ENCODE measurements at places on chromosomes 6 and 20.
A peak's percentile ranks its signal among the peaks of the same experiment; 100 is the strongest.

DNA sequence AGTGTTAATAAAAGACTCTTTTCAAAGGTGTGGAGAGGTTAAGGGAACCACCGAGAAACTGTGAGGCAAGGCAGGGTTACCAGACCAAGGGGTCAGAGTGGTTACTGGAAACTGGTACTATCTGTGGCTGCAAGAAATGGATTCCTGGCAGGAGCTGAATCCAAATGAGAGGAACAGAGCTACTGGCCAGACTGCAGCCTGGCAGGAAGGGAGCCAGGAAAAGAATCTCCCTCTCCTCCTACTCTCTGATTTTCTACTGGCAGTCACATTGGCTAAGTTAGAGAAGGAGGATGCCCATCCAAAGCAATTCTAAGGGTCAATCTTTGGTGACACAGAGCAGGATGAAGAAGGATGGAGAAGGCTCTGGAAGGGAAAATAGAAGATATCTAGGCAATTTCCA, 211.5 kb downstream of the GRM1 start:
- no peak overlapping the region for H3K4me3 ChIP-seq
- no peaks in the 10 kb centered on the region for H3K4me1 ChIP-seq
- H3K27ac ChIP-seq: no peak overlapping the region
- DNase-seq: no peak

DNA sequence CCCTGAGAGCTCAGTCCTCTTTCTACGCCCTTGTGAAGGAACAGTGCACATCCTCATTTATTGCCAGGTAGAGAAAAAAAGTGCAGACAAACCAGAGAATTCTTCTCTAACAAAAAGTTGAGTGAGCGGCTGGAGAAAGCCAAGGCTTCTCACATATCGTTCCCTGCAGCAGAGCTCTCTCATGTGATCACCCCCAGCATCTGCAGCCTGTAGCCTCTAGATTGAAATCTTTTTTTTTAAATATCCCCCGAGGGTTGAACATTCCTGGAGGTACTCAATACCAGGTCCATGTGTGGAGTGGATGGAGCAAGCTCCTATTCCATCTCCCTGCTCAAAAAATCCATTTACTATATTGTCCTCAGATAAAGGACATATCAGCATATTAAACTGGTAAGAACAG, 22.9 kb upstream of the ZNF133 start:
- no peaks in the 10 kb centered on the region for H3K27me3 ChIP-seq
- no peak for DNase-seq
- H3K4me1 ChIP-seq: no peaks in the 10 kb centered on the region
- H3K36me3 ChIP-seq: no peaks in the 10 kb centered on the region
- H3K4me3 ChIP-seq: no peak overlapping the region
- no peak overlapping the region for H3K27ac ChIP-seq

GRCh38 chr6:66103954-66104353, 396.9 kb upstream of the EYS start:
- H3K36me3 ChIP-seq: no peaks in the 10 kb centered on the region
- no peaks in the 10 kb centered on the region for H3K4me1 ChIP-seq
- no peaks in the 10 kb centered on the region for H3K27me3 ChIP-seq
- H3K27ac ChIP-seq: no peak overlapping the region

DNA sequence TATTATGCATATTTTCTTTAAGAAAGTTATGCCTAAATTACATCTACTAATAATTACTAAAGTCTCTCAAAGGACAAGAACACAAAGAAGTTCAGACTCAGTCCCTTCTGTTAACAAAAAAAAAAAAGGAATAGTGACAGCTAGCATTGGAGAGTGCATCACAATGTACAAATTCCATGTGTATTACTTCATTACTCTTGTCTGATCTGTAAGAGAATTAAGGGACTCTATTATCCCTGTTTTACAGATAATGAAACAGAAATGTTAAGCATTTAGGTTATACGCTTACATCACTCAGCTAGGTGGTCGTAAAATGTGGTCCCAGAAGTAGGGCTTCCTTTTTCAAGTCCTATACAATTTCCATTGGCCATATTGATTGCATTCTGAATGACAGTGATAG, 17.2 kb upstream of the VNN1 start:
- H3K4me1 ChIP-seq: no peaks in the 10 kb centered on the region
- DNase-seq: no peak
- no peaks in the 10 kb centered on the region for H3K27me3 ChIP-seq

DNA sequence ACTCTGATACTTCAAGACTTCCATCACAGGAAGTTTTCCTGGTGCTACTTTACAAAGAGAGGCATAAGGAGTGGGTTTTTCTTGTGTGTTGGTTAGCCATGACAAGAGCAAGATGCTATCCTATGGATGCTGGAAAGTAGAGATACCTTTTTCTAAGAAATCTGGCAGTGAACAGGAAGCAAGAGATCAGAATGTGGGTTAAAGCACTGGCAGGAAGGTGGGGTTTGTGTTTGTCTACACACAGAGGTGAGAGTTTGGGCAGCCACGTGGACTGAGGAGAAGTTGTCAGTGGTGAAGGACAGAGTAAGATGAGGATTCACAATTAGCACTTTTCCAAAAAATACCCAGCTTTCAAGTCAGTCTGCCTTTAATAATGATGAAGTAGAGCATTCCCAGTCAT, 17.9 kb downstream of the SLC2A12 start:
- no peak overlapping the region for H3K27ac ChIP-seq
- no peak for DNase-seq
- no peaks in the 10 kb centered on the region for H3K36me3 ChIP-seq
- no peaks in the 10 kb centered on the region for H3K4me1 ChIP-seq

GRCh38 chr20:53828682-53829254, 235.1 kb upstream of the ZNF217 start:
- H3K4me3 ChIP-seq: peak overlapping the region; percentile 35
- no peak for DNase-seq
- peaks cover 4% of the 10 kb centered on the region for H3K4me1 ChIP-seq
- H3K36me3 ChIP-seq: no peaks in the 10 kb centered on the region

DNA sequence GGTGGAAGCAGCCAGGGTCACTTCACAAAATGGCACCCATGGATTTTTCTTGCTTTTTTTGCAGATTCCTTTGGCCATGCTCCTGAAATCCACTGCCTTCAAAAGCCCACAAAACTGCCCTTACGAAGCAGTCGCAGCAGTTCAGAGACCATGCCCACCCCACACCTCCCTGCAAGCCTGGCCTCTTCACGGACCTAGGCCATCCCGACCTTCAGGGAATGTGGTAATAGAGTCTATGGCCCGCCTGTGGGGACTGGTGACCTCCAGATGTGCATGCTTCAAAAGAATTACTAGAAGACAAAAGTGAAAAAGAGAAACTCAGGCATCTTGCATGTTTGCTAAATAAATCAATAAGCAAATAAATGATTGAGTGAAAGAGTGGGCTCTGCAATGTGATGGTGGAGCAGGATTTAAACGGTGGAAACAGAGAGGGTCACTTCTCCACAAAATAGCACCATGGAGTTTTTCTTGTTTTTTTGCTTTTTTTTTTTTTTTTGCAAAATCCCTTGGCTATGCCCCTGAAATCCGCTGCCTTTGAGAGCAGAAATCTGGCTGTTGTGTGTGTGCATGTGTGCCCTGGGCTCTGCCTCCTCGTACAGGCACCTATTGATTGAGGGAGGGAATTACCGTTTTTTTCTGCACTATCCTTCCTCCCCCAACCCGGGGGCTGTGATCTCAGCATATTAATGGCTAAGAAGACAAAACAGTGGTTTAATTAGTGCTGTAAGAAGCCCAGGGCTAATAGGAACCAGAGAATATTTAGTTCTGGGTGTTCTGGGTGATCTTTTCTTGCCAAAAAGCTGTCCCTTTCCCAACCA, 107.4 kb downstream of the PXDC1 start:
- no peak for DNase-seq
- H3K4me3 ChIP-seq: no peak overlapping the region
- H3K36me3 ChIP-seq: no peaks in the 10 kb centered on the region
- no peaks in the 10 kb centered on the region for H3K27me3 ChIP-seq

GRCh38 chr6:79797163-79797764, 150.1 kb downstream of the ELOVL4 start:
- H3K27me3 ChIP-seq: no peaks in the 10 kb centered on the region
- H3K4me3 ChIP-seq: no peak overlapping the region
- no peak overlapping the region for H3K27ac ChIP-seq

- H3K4me3 ChIP-seq: no peak within 1 kb of the TSS
- H3K27ac ChIP-seq: no peak within 1 kb of the TSS
- H3K4me1 ChIP-seq: no peaks in the 10 kb centered on the region
- H3K36me3 ChIP-seq: no peaks in the 10 kb centered on the region
- no peak for DNase-seq
Measured at GRCh38 chr6:46921731-46922130, at the start of gene ADGRF5. Gene ADGRF5 (minus strand): TSS chr6:46921938. CDS start chr6:46906762, 15,176 bp downstream.

DNA sequence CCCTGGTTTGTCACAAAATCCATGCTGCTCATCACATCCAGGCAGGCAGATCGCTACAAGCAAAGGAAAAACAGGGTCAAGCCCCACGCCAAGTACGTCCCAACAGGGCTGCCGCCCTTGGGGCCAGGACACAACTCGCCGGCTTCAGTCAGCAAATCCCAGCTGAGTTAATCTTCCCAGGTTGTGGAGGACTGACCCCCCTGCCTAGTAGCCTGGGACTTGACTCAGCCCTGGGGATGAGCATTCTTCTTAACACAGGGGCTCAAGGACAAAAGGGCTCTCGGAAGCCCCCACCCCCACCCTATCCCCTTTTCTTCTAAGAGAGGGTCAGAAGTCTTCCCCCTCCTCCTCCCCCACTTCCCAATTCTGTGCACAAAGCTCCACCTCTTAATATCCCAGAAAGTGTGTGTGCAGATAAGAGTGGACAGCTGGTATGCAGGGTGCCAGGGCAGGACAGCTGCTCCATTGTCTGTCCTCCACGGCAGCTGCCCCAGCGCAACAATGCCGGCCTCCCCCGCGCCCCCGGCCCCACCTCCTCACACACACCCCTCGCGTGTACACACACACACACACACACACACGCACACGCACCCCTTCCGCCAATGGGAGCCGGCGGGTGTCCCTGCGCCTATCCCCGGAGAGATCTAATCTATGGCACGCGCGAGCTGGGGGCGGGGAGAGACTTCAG, 4.5 kb downstream of the DLL1 start:
- DNase-seq: no peak
- peaks cover 17% of the 10 kb centered on the region for H3K27me3 ChIP-seq
- no peak overlapping the region for H3K27ac ChIP-seq
- no peak overlapping the region for H3K4me3 ChIP-seq
- H3K36me3 ChIP-seq: no peaks in the 10 kb centered on the region

GRCh38 chr6:36068012-36068392, 40.4 kb downstream of the MAPK14 start:
- no peaks in the 10 kb centered on the region for H3K27me3 ChIP-seq
- H3K36me3 ChIP-seq: no peaks in the 10 kb centered on the region
- H3K4me1 ChIP-seq: no peaks in the 10 kb centered on the region
- no peak overlapping the region for H3K27ac ChIP-seq
- H3K4me3 ChIP-seq: no peak overlapping the region
- DNase-seq: no peak

- H3K27ac ChIP-seq: no peak overlapping the region
- no peaks in the 10 kb centered on the region for H3K36me3 ChIP-seq
- H3K4me3 ChIP-seq: no peak overlapping the region
- DNase-seq: no peak
Measured at GRCh38 chr6:2432292-2432691, 186.9 kb upstream of the GMDS start.

DNA sequence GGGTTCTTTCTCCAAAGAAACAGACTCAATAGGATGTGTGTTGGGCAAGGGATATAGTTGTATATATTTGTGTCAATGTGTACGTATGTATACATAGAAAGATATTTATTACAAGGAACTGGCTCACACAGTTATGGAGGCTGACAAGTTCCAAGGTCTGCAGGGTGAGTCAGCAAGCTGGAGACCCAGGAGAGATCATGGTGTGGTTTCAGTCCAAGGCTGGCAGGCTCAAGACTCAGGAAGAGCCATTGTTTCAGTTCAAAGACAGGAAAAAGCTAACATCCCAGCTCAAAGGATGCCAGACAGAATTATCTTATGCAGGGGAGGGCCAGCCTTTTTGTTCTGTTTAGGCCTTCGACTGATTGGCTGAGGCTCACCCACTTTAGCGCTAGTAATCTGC, 89.9 kb upstream of the RALGAPA2 start:
- H3K4me1 ChIP-seq: no peaks in the 10 kb centered on the region
- H3K36me3 ChIP-seq: no peaks in the 10 kb centered on the region
- DNase-seq: no peak
- H3K27me3 ChIP-seq: no peaks in the 10 kb centered on the region
- no peak overlapping the region for H3K4me3 ChIP-seq
- H3K27ac ChIP-seq: no peak overlapping the region

DNA sequence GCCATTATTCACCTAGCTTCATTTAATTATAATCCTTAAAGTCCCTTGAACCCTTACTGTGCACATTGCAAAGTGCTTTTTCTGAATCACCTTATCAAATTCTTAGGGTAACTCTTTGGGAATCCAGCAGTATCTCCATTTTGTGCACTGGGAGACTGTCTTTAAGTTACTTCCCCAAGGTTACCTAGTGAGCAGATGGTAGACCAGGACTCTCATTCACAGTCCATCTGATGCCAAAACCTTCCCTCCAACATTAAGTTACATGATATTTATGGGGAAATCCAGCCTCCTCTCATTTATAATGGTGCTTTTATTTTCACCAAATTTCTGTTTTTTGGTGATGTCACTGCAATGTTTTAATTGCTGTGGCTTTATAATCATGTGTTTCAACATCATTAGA, 75.7 kb downstream of the NCOA7 start:
- H3K4me3 ChIP-seq: no peak overlapping the region
- DNase-seq: no peak
- H3K27me3 ChIP-seq: no peaks in the 10 kb centered on the region
- H3K4me1 ChIP-seq: no peaks in the 10 kb centered on the region

DNA sequence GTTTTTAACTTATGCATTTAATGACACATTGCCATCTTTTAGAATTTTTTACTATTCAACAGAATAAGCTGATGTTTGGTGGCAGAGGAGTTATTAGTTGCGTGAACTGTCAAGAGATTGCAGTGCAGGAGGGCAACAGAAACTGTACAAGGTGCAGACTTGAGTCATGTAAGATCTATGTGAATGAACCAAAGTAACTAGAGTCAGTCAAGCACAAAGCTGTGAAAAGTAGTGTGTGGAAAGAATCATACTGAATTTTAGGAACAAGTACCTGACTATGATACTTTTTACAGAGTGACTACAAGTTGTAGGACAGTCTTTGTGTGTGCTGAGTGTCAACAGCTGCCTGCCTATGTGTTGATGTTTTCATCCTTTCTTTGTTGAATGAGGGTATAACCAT, 2.7 kb upstream of the C6orf163 start:
- H3K27me3 ChIP-seq: no peaks in the 10 kb centered on the region
- no peak for DNase-seq
- H3K4me3 ChIP-seq: no peak overlapping the region
- H3K4me1 ChIP-seq: no peaks in the 10 kb centered on the region
- H3K27ac ChIP-seq: no peak overlapping the region
- no peaks in the 10 kb centered on the region for H3K36me3 ChIP-seq

DNA sequence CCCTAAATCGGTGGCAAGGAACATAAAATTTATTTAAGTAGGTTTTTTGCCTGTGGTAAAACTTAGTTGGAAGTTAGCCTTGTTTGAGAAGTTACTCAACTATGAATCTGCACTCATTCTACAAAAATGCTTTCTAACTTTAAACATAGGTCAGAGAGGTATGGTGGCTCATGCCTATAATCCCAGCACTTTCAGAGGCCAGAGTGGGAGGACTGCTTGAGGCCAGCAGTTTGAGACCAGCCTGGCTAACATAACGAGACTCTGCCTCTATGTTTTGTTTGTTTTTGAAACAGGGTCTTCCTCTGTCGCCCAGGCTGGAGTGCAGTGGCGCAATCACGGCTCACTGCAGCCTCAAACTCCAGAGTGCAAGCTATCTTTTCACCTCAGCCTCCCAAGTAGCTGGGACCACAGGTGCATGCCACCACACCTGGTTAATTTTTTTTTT, 16.2 kb downstream of the USP49 start:
- DNase-seq: no peak
- H3K4me3 ChIP-seq: no peak overlapping the region
- no peak overlapping the region for H3K27ac ChIP-seq
- no peaks in the 10 kb centered on the region for H3K27me3 ChIP-seq
